ENCODE measurements at places on chromosomes 3 and 15. TPM values are rescaled to one million over a fixed set of nuclear protein-coding genes. Genes with fewer than 3 reads are reported as not detected.

FBXL2 gene
- total RNA-seq = 2.8 TPM

KNG1 gene
- 0.17 TPM for total RNA-seq

CISH gene
- total RNA-seq = 26.3 TPM

KCNMB2 gene
- 1.9 TPM for total RNA-seq

KY gene
- 13.5 TPM for total RNA-seq

IL12A gene
- total RNA-seq = 0.45 TPM

GOLGA8J gene
- not detected for total RNA-seq

RPP14 gene
- 15.9 TPM for total RNA-seq

ATP13A5 gene
- total RNA-seq = not detected

MED12L gene
- total RNA-seq = 0.37 TPM

NECTIN3 gene
- total RNA-seq = 13.8 TPM

DNA sequence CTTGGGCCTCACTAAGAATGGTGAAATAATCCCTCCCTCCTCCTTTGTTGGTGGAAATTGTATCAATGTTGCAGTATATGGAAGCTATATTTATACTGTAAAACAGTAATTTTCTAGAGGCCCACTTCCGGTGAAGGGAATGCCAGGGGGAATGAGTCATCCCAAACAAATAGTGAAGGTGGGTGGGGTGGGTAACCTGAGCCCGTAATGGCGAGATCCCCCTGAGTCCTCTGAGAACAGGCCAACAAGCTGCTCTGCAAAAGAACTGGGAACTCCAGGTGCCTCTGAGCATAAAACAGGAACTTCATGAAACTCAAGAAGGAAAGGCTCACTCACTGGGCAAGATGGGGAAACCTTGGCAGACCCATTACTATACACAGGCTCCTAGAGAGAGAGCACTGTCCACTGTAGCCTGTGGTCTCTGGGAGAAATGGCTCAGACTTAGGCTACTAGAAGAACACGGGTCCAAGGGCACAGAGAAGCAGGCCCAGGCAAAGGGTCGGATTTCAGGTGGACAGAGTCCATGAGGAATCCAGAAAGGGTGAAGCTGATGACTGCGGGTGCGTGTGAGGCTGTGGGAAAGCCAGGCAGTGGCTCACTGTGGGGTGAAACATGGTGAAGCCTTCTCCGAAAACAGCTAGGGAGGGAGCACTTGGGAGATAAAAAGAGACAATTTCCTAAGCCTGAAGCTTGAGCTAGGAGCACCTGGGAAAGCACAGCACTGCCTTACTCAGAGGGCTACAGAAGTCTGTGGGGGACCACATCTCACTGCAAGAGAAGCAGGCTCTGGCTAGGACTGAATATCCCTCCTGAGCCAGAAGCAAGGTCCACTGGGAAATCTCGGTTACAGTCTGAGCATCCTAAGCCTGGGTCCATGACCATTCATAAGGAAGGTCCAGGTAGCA, 19.8 kb downstream of the LARP6 start:
- no peak for DNase-seq

DNA sequence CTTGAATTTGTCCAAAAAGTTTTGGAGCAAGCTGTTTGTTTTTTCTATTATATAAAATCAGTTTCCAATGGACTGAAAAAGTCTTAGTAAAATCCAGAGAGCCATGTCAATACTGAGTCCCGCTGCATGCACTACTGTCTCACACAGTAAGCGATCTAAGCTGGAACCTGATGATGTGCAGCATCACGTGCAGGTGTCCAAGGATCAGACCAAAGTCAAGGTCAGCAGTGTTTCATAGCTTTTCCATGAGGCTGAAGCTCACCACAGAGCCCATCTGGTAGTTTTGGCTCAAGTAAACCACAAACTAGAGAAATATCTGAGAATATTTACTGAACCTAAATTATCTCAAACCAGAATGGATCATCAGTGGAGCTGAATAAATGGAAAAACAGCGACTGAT, 784.0 kb upstream of the SEMA6D start:
- no peak for DNase-seq

DNA sequence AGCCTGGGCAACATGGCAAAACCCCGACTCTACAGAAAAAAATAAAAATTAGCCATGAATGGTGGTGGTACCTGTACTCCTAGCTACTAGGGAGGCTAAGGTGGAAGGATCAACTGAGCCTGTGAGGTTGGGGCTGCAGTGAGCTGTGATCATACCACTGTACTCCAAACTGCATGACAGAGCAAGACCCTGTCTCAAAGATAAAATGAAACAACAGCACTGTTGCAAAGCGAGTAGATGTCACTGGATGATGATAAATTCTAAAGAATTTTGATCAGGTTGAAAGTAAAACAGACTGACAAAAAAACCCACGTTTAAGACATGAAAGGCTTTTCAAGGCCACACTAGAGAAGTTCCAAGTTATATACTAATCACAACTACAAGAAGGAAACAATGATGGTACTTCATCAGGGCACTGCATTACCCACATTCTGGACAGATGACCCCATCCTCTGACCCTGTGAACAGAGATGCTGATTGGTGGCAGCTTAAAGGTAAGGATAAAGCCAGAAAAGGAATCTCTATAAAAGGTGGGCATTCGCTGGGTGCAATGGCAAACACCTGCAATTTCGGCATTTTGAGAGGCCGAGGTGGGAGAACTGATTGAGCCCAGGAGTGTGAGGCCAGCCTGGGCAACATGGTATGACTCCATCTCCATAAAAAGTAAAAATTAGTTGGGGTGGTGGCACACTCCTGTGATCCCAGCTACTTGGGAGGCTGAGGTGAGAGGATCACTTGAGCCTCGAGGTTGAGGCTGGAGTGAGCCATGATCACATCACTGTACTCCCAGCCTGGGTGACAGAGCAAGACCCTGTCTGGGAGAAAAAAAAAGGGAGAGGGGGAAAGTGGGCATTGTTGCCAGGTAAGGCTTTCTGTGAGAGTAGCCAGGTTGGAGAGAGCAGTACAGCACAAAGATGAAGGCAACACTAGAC, 59.2 kb downstream of the TBL1XR1 start:
- no peak for DNase-seq

GRCh38 chr3:116614795-116615362, 94.7 kb upstream of the TUSC7 start:
- no peak for DNase-seq

DNA sequence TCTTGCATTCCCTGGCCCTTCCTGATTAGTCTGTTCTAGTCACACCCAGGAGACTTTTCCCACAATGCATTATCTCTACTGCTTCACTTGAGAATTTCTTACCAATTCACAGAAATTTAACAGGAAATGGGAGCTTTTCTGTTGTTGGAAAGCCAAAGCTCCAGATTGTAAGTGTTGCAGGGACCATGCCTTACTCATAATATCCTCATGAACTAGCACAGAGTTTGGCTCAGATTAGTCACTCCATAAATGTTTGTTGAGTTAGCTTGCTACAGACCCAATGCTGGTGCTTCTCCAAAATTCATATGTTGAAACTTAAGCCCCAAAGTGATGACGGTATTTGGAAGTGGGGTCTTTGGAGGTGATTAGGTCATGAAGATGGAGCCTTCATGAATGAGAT, 232.6 kb downstream of the GAP43 start:
- DNase-seq = no peak

DNA sequence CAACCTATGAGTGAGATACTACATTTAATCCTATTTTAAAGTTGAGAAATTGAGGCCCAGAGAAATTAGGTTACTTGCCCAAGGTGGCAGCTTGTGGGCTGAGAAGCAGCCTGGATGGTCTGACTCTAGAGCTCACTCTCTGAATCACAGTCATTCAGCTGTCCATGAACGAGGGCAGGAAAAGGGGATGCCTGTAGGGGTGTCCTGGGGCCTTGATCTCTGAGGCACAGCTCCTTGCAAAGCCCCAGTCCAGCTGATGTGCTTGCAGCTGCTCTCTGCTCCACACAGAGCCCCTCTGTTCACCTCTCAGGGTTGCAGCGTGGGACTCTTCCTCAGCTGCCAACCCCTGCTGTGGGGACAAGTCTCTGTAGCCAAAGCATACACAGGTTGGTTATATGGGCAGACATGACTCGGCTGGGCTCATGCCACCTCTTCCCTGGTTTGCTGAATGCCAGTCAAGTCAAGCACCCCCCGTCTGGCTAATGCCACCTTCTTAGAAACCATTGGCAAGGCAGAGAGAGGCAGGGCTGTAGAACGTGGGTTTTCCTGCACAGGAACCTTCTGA, 56.8 kb downstream of the GASK1A start:
- no peak for DNase-seq

GRCh38 chr3:121574449-121574848, 6.7 kb downstream of the ARGFX start:
- no peak for DNase-seq

- DNase-seq = no peak
These were observed 125.8 kb downstream of the PGPEP1L start for GRCh38 chr15:98881526-98882520.

DNA sequence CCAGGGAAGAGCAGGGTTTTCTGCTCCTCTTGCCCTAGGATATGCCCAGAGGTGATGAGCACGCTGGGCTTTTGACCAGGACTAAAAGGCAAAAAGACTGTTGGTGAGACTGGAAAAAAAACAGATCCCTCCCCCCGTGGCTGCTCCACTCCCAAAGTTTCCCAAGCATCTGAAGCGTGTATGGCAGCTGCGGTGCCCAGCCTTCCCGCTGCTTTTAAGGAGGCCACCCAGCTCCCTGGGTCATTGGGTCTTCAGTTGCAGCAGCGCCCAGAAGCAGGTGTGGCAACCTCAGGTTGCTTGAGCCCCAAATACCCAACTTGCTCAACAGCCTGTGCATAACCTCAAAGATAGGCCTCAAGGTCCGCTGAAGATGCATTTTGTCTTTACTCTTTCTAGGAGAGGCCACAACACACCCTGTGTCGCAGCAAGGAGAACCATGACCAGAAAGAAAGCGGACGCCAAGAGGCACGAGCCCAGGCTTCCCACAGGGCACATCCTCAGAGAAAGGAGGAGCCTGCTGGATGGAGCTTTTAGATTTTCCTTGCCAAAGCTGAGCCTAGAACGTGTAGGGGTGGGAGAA, 2.0 kb downstream of the SRGAP3 start:
- DNase-seq = no peak

GRCh38 chr3:185649414-185649813, 63.3 kb downstream of the SENP2 start:
- no peak for DNase-seq

GRCh38 chr15:68930268-68931022, at the start of gene SPESP1:
Gene SPESP1, plus strand, starts transcription at chr15:68930525. Its CDS starts 129 bp downstream, at chr15:68930654.
- DNase-seq = peak; percentile 68

- DNase-seq = no peak
These were observed 220.3 kb upstream of the STT3B start for GRCh38 chr3:31312400-31312799.

DNA sequence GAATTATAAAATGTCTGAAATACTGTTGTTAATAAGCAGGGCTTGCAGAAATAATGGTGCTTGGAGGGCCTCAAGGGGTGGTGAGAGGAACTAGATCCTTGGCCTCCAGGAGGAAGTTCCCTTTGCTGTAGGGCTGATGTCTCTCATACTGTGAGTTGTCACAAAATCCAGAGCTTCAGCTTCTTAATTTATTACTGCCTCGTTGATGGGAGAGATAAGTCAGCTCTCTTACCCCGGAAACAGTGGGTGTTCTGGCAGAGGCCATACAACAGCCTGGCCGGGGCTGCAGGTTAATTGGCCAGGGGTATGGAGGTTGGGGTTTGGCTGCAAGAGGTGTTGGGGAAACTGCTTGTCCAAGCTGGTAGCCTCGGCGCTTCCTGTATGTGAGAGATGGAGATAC, 15.5 kb downstream of the MAPKAPK3 start:
- DNase-seq = no peak

- no peak for DNase-seq
These were observed 22.9 kb downstream of the FYCO1 start for GRCh38 chr3:45972534-45973402.

- no peak for DNase-seq
These were observed 29.8 kb downstream of the QTRT2 start for GRCh38 chr3:114086356-114086755.

DNA sequence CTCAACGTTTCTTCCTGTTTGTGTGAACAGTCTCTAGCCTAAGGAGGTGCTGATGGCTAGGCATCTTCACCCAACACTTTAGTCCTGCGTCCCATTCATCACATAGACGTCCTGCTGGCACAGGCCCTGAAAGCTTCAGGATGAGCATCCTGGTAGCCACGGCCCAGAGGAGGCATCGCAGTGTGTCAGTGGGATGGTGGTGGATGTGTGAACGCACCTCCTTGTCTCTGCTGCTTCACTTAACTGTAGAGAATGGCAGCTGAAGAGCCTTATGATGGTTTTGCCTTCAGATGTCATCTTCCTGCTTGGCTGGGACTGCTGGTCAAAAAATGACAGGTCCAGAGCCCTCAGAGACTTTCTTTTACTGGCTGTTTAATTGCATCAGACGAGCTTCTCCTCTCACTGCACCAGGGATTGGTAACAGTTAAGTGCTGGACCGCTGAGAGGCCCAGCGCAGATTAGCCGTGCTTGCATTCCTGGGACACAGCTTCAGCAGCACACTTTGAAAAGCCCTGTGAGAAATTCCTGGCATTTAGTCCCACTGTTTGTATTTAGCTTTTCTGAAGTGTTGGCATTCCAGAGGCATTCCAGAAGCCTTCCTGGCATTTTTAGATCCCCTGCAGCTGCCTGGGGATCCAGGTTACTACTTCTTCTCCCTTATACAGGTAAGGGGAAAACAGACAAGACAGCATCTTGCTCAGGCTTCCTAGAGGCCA, 132.4 kb upstream of the PLXNA1 start:
- peak; percentile 33 for DNase-seq

GRCh38 chr3:156795890-156796481, 30.2 kb upstream of the LEKR1 start:
- no peak for DNase-seq

DNA sequence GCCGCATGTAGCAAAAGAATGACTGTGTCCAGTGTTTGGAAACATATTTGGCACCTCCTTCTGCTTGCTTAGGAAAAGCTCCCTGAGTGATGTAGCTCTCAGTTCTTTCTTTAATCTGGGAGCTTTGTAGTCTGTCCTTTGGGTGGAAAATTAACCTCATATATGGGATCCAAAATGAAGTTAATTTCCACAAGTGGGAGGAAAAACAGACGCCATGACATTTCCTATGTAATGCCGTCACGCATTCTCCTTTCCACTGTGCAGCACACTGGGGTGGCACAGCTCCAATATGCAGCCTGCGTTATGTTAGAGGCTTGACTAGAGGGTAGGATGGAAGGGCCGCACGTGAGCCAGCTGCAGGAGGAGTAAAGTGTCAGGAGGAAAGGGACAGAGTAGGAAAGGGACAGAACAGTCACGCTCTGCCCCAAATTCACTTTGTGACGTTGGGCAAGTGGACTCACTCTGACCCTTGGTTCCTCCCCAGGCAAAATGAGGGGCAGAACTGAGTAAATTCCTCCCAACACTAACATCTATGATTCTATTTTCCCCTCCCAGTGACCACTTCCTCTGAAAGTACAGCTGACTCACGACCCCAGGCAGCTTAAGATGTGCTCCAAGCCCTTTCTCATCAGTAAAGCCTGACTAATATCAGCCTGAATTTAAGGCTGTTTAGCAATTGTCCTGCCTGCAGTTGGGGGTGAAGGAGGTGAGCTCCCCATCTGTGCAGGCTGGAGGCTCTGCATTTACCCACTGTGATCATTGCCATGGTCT, 176.5 kb upstream of the PFN2 start:
- DNase-seq = no peak

DNA sequence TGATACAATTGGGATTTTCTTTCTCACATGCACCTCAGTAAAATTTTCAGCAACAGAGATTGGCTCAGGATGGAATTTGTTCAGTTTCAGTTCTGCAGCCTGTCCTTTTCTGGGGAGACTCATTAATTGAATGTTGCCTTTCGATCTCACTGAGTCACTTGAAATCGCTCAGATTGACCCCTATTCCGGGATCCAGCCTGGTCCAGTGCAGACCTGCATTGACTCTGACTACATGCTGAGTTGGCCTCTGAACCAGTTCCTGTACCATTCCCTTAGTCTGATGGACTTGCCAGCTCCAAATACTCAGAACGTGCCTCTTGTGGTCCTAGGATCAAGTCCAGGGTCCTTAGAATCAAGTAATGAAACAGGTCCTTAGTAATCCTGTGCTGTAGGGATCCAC, 9.4 kb downstream of the IGF1R start:
- DNase-seq = no peak

Measured in heart left ventricle (tissue), 16 donors.